ENCODE measurements at places on chromosomes 1 and 21. TPM values are rescaled to one million over a fixed set of nuclear protein-coding genes. Genes with fewer than 3 reads are reported as not detected.

DNA sequence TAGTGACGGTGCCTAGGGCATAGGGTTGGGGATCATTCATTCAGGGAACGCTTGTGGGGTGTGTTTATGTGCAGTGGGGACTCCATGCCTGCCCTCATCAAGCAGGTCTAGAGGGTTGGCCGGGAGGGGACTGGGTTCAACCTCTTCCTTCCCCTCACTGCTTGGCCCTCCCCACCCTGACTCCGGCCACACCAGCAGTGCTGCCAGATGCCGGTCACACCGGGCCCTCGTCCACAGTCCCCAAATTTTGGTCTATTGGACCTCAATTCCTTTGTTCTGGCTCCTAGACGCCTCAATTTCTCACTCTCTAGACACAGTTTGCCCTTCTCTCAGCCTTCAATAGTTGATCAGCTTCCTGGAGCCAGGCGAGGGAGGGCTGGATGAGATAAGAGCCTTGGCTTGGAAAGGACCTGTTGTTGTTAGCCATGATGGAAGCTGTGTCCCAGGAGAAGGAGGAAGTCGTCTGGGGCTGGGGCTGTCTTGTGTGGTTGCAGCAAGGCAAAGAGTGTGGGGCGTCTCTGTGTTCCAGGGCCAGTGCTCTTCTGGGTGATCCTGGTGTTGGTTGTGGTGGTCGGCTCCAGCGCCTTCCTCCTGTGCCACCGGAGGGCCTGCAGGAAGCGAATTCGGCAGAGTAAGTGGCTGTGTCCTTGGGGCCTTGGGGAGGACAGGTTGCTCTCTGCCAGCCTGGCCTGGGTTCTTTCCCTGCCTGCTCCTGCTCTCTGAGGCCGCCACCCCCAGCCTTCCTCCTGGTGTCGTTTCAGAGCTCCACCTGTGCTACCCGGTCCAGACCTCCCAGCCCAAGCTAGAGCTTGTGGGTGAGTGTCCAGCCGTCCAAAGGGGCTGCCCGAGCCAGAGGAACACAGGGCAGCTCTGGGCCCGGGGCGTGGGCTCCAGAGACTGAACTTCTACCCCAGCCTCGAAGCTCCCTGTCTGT is 41.1 kb upstream of the TNFRSF1B start:
- no peak for DNase-seq

GRCh38 chr1:224739997-224740684 is 124.0 kb downstream of the CNIH3 start:
- DNase-seq = no peak

DNA sequence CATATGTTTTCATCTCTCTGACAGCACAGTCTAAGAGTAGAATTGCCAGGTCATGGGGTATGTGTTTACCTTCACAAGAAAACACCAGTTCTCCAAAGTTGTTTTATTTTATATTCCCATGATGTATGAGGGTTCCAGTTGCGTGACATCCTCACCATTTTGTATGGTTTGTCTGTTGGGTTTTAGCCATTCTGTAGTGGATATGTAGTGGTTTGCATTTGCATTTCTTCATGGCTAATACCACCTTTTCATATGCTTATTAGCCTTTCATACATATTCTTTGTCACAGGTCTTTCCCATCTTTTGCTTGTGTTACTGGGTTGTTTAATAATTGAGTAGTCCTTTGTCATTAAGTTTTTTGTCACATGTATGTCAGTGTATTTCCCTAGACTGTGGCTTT is 132.1 kb downstream of the DYRK1A start:
- DNase-seq = no peak

Gene WNT3A
- not detected for polyA plus RNA-seq

Gene LDLRAD1
- not detected for polyA plus RNA-seq

Data from IMR-90 (cell line).